BE2C (cell line): ENCODE measurements at places on chromosomes 1 and 21.
A peak's percentile ranks its signal among the peaks of the same experiment; 100 is the strongest.

GRCh38 chr1:89809556-89809955 is 11.3 kb upstream of the LRRC8D start:
- no peak for DNase-seq

DNA sequence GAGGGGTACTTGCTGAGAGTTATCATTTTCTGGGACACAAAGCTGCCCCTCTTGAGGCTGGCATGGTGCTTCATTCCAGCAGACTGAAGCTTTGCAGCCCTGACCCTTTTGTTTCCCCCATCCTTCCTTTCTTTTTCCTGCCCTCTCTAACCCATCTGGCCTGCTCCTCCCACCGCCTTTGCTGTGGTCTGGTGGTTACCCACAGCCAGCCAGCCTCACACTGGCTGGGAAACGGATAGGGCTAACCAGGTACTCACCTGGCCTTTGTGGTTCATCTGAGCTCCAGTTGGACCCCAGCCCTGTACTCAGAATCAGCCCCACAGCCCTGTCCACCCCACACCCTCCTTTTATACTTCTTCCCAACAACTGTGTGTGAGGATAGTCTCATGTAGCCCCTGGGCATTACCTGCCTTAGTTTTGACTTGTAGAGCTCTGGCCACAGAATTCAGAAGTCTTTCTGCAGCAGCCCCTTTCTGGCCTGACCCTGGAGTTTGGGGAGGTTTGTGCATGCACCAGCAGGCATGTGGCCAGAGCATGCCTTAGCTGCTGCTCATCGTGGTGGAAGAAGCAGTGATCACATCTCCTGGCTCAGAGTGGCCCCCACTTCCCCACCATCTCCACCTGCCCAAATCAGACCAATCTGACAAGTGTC is 138.0 kb downstream of the TRABD2B start:
- no peak for DNase-seq

DNA sequence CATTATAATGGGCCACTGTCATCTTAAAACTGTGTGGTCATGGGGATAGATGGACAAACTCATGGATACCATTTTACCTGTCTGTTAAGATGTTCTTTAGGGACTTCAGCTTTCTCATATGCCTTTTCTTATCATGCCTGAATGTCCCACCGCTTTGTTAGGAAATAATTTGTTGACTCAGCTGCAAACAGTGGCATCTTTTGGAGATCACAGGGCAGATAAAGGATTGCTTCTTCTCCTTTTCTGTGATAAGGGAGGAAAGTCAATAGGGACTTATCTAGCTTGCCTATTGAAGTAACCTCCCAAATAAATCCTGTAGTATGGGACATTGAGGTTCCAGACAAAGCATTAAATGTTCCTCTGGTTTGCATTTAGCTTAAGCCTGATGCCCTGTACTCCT is 79.8 kb upstream of the KIAA0040 start:
- DNase-seq = no peak

GRCh38 chr1:160365325-160365724 is 1.5 kb upstream of the NHLH1 start:
- no peak for DNase-seq

DNA sequence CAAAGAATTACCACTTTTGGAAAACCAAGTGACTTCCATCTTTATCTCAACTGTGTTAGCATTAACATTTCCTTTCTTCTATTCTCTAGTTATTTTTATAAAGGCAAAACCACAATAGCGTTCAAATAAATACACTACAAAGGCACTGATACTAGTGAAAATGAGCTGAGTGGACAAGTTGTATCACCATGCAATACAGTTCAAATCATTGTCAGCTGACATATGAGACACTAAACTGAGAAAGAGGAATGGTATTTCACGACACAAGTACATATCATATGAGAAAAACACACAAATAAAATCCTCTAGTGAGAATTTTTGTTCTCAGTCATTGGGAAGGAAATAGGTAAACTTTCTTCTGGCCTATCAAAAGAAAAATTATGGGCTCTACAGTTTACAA is 26.2 kb downstream of the ENAH start:
- no peak for DNase-seq

DNA sequence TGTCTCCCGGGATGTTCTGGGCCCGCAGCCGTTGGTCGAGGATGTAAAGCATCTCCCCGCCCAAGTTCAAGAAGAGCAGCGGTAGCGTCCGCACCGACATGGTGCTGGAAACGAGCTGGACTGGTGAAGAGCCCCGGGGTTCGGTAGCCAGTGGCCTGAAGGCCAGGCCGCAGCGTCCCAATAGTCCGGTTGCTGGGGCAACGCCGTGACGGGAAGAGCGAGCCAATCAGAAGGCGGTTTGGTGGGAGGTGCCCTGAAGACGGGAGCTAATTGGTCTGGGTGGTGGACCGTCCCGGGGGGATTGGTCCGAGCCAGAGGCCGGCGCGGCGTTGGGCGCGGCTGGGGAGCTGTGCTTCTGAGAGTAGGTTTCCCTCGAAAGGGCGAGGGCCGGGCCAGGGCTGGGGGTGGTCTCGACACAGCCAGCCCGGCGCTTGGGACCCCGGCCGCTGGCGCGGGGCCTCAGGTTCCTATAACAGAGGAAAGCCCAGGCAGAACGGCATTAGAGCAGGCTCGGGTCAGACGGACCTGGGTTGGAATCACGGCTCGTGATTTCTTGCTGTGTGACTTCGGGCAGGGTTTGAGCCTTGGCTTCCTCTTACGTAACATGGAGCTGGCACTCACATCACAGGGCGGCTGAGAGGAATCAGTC is at the start of gene OSCP1:
OSCP1 (minus strand) TSS at position 182 of the 649 bp plus-strand sequence; CDS start at position 100, 82 bp downstream.
- DNase-seq = peak; percentile 89

DNA sequence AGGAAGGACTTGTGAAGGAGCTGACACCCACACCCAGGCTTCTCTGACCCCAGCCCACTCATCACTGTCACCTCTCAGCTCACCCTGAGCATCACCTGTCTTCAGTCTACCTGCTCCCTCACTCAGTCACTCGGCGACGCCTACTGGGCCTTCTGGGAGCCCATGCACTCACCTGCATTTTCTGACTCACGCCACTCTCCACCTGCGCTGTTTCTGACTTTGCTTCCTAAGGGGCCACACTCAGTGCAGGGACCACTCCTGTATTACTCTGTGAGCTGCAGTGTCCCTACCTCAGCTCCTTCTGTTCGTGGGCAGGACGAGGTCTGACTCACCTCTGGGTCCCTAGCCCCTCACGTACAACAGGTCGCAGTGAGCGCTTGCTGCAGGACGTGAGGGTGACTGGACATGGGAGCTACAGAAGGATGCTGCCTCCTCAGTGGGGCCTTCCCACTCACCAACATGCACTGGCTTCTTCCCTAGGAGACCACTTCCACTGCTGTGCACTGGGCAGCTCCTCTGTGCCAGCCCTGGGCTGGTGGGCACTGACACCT is 102.3 kb downstream of the GLIS1 start:
- no peak for DNase-seq

GRCh38 chr1:43565600-43566360 is 35.1 kb downstream of the PTPRF start:
- peak; percentile 79 for DNase-seq

- no peak for DNase-seq
Observed at GRCh38 chr21:40120940-40121575, 253.8 kb downstream of the PCP4 start.

GRCh38 chr1:236235116-236235515 is 46.6 kb downstream of the ERO1B start:
- no peak for DNase-seq

GRCh38 chr1:239505094-239505493 is 118.7 kb downstream of the CHRM3 start:
- DNase-seq = no peak

GRCh38 chr21:40575976-40576375 is 271.0 kb downstream of the DSCAM start:
- no peak for DNase-seq

GRCh38 chr1:200518524-200518923 is 102.0 kb downstream of the KIF14 start:
- DNase-seq = no peak

DNA sequence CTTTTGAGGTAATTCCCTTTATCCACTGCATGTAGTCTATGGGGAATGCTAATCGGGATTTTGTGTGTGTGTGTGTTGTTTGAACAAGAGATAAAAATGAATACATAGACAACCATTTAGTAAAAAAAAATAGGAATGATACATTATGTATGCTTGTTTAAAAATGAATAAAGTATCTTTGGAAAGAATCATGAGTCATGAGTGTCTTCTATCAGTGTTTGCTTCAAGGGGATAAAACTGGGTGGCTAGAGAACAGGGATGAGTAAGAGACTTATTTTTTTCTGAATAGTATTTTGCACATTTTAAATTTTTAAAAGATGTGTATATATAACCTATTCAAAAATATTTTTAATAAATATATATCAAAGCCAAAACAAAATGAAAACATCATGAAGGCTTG is 839.4 kb upstream of the ADGRL4 start:
- DNase-seq = no peak

DNA sequence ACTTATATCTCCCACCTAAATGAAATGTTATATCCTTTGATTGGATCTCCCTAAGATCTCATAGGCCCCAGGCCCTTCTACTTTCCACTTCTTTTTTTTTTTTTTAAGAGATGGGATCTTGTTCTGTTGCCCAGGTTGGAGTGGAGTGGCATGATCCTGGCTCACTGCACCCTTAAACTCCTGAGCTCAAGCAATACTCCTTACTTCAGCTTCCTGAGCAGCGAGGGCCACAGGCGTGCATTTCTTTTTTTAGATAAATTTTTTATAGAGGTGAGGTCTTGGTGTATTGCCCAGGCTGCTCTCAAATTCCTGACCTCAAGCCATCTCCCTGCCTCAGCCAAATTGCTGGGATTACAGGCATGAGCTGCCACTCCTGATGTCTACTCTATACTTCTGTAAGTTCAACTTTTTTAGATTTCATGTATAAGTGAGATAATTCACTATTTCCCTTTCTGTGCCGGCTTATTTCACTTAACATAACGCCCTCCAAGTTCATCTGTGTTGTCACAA is 987.5 kb upstream of the NCAM2 start:
- no peak for DNase-seq

- no peak for DNase-seq
Observed at GRCh38 chr1:112727716-112728115, 12.6 kb upstream of the PPM1J start.

- DNase-seq = no peak
Observed at GRCh38 chr1:62358665-62359373, 39.6 kb upstream of the KANK4 start.

- DNase-seq = no peak
Observed at GRCh38 chr1:26729633-26730032, 33.8 kb downstream of the ARID1A start.

- DNase-seq = no peak
Observed at GRCh38 chr1:228410015-228410414, 3.4 kb upstream of the TRIM11 start.

- peak; percentile 6 for DNase-seq
Observed at GRCh38 chr1:67429528-67430357, 459 bp downstream of the SERBP1 start.

- no peak for DNase-seq
Observed at GRCh38 chr1:78385744-78386462, 104.9 kb upstream of the PTGFR start.

DNA sequence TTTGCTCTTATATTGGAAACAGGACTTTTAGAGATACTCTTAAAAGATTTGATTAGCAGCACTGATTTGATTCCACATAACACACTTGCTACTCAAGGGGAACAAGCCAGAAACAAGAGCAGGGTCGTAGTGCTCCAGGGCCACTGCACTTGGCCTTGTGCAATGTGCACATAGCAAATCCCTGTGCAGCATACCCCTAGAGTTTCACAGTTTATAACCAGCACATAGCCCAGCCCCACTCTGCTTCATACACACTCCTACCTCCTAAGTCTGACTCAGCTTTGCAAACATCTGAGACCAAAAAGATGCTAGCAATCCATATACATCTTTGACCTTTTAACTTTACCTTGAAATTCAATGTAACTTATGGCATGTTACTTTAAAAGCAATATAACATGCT is 157.6 kb downstream of the VAV3 start:
- no peak for DNase-seq

DNA sequence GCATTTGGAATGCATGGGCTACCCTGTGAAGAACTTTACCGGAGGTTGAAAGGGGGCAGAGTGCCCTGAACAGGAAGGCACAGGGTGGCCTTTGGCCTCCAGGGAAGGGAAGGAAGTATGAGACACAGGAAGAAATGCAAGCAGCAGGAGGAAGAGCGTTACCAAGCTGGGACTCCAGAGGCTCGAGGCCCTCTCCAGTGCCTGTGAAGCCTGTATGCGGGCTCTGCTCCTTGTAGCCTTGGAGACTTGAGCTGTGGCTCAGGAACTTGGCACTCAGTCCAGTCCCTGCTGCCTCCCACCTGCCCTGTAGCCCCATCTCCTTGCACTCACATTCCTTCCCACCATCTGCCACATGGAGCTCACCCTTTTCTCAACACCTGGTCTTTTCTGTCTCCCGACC is 33.5 kb upstream of the RNF19B start:
- DNase-seq = no peak

DNA sequence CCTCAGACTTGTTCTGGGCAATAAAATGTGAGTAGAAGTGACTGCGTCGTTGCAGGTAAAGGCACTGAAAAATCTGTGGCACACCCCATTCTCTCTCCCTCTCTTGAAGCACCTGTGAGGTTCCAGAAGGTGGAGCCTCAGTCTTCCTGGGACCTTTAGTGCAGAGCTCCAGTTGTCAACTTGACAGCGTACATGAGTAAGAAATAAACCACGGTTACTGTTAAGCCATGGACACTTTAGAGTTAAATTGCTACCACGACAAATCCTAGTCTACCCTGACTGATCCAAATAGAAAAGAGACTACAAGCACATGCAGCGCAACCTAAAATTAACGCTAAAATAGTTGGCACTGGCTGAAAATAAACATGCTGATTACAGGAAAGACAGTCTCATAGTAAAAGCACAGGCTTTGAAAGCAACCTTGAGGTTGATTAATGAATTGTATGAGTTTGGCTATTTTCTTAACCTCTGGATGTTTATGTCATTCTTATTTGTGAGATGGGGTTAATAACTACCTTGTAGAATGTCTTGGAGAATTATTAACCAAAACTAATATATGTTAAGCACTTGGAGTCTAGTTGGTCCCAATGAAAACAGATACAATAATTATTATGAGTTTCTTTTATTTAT is 93.0 kb upstream of the PLPPR4 start:
- no peak for DNase-seq

DNA sequence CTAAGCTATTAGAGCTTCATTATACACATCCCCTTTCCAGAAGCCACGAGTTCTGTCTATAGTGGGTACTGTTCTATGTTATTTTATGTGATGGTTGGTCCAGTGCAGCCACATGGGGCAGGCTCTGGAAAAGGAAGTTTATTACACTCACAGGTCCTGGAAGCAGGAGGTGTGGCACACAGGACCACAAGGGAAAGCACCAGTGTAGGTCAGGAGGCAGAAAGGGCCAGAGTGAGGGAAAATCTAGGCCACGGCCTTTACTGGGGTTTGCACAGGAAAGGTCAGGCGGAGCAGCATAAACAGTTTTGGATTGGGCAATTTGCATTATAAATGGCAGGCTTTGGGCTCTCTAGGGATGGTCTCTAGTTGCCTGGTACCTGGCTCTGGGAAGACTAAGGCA is 21.8 kb upstream of the CNIH3 start:
- DNase-seq = no peak

- no peak for DNase-seq
Observed at GRCh38 chr1:112579801-112580510, 39.0 kb downstream of the ST7L start.

- DNase-seq = no peak
Observed at GRCh38 chr1:109757936-109758786, 5.6 kb downstream of the EPS8L3 start.
